ENCODE measurements at places on chromosomes 1 and 21.

- DNase-seq: no peak
These were observed 205.6 kb downstream of the ATG4C start for GRCh38 chr1:62989497-62989896.

GRCh38 chr1:41383094-41383852, 22.0 kb downstream of the FOXO6 start:
- no peak for DNase-seq

DNA sequence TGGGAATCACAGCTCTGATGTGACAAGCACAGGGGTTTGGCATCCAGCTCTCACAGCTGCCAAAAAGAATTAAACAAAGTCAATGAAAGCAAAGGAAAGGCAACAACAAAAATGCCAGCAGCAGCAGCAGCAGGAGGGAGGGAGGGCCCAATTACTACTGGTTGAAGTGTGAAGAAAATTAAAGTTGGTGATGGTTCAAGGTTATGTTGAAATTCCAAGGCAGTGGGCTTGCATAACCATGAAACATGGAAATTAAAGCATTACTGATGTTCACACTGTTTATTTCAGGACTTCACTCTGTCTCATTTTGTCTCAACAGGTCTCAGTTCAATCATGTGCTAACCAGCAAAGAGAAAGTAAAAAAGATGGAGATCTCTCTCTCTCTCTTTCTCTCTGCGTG, 220.3 kb upstream of the LYPLAL1 start:
- DNase-seq: no peak

GRCh38 chr1:18352636-18353265, 128.0 kb upstream of the KLHDC7A start:
- no peak for DNase-seq

- no peak for DNase-seq
These were observed 262.1 kb upstream of the PKN2 start for GRCh38 chr1:88421997-88422396.

DNA sequence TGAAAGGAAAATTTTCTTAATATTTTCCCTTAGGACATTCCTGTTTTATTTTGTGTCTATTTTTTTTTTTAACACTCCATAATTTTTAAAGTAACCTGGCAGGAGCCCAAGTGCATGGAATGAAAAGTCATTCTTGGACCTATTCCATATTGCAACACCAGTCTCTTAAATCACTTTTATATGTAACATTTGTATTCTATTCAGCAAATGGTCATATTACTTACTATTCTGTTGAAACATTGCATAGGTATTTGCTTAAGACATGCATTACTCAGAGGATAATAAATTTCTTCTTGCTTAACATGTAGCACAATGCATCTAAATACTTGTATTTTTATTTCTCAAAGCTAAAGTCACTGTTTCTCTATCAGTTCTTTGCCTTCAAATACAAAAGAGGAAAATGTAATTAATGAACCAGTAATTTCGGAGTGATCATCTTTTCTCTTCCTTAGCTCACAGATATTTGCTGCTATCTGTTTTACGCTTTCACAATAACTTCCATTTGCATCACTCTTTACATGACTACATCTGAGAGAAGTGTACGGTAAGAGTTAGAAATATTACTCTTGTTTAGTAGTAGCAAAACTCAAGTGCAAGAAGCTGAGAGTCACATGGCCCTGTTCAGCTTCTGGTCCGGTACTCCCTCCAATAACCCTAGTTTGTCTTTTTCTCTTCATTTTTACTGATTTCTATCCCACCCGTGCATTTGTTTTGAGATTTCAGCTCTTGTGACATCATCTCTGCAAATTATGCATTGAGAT, 394.8 kb downstream of the USP25 start:
- DNase-seq: peak; percentile 94

DNA sequence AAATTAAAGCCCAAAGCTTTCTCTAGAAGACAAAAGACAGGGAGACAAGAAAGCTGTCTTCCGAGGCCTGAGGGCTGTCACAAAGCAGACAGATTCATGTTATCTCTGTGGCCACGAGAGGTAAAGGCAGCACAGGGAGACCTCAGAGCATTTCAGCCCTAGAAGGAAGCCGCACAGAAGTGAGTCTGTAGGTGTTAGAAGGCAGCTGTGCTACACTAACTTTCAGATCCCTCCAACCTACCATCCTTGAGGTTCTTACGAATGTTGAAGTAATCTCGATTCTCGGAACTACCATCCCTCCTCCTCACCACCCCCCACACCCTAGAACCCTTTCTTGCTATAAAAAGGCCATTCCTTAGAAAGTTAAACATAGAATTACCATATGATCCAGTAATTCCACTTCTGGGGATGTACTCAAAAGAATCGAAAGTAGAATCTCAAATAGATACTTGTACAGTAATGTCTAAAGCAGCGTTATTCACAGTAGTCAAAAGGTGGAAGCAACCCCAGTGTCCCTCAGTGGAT, 21.5 kb upstream of the LYST start:
- no peak for DNase-seq

DNA sequence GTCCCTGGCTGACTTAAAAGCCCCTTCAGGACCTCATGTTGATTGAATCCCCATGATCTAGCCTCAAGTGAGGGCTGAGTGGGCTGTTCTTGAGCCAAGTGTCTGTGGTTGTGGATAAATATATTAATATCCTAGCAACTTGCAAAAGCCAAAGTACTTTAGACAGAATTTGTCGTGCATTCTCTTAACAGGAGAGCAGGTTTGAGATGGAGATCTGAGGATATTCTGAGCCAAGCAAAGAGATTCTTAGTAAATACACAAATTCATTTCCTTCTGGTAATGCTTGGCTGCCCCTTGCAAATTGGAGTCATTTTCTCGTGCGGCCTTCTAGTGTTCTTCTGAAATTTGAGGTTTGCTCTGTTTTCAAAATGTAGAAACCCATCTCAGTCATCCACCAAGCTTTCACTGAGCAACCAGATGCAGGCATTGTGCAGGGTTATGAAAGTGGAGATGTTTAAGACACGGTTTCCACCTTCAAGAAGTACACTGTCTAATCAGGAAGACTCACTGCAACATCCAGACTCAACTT, 242.1 kb upstream of the JUN start:
- peak; percentile 59 for DNase-seq

- DNase-seq: no peak
These were observed 179.9 kb upstream of the SPAG17 start for GRCh38 chr1:118364882-118365281.

DNA sequence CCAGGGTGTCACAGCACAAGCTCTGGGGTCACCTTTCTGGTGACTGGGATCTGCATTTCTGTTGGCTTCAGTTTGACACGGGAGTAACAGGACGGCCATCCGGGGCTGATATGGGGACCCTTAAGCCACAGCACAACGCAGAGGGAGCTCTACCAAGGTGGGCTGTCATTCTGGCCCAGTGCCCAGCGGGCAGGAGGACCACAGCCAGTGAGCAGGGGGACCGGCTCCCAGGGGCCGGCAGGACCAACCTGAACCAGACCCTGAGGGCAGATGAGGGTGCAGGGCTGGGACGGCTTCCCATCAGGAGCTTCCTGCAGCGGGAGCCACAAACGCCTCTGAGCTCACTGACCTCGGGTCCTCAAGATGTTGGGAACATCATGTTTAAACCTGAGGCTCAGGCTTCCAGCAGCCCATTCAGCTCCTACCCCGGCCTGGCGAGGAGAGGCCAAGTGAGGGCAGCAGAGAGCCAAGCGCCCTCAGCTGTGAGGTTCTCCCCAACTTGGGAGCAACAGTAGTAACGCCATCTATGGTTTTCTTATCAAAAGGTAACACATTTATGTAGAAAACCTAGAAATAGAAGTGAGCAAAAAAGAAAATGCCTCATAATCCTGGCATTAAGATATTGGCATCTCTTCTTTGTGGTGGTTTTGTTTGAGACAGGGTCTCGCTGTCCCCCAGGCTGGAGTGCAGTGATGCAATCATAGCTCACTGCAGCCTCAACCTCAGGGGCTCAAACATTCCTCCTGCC, 26.8 kb downstream of the TMEM201 start:
- peak; percentile 37 for DNase-seq

GRCh38 chr1:21157868-21158267, 18.8 kb downstream of the EIF4G3 start:
- no peak for DNase-seq

DNA sequence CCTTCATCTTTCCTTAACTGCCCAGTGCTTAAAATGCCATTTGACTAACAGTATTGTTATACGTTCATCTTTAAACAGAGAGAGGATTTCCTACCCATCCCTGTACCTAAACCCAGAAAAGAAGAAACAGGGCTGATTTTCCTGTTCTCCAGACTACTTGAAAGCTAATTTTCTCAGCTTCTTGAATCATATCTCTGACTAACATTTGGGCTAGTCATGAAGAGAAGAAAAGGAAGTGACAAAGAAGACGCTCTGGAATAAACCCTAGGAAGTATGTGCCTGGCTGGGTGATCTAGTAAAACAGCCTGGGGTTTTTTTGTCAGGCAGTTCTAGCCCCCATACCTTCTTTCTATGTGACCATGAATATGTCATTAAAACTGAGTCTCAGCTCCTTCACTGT, 44.8 kb upstream of the SGIP1 start:
- DNase-seq: peak; percentile 33

DNA sequence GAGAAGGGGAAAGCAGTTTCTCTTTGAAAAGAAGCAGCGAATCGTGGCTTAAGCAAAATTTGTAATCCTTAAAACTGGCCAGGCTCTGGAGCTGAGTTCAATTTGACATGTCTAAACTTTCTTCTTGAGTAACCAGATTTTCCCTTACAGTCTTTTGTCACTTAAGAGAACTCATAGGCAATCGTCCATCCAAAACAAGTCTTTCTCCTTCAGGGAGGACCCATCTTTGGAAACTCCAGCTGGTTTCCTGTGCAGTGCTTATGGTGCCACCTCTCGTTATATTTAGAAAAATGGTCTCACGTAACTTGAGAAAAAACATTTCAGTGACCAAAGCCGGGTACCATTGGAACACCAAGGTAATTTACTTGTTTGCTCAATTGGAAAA, 1.8 kb upstream of the PTTG1IP start:
- peak; percentile 80 for DNase-seq

DNA sequence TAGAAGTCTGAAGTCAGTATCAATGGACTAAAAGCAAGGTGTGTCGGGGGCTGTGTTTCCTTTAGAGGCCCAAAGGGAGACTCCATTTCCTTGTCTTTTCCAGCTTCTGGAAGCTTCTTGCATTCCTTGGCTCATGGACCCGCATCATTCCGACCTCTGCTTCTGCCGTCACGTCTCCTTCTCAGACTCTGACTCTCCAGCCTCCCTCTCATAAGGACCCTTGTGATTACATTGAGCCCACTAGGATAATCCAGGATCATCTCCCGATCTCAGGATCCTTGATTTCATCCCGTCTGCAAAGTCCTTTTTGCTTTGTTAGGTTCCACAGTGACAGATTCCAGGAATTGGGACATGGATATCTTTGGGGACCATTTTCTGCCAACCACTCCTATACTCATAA, 265.8 kb upstream of the CSF3R start:
- DNase-seq: no peak

- DNase-seq: no peak
These were observed 610.8 kb downstream of the SMYD3 start for GRCh38 chr1:245896258-245896657.
